Stimulated activated CD8-positive, alpha-beta memory T cell treated with anti-CD3 and anti-CD28 coated beads, Interleukin-15, amount 100 ng/mL, for 1 hour (primary cell): ENCODE measurements at places on chromosomes 2 and 18.

DNA sequence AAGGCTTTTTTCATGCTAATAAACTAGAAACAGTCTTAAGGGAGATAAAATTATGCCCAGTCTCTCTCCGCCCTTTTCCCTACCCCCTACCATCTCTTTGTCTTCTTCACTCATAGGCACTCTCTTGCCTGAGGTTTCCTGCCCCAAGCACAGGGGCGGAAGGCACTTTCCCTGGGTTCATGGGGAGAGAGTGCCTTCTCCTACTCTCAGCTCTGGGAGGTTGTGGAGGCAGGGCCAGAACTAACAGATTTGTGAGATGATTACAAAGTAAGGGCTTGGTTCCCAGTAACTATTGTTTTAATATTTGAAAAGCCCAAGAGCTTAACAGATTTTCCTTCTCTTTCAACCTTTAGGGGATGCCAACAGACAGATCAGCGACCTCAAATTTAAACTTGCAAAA is 26.1 kb upstream of the RBM44 start:
- no peak for DNase-seq

GRCh38 chr2:150653351-150653750 is 165.9 kb upstream of the RND3 start:
- DNase-seq = no peak

DNA sequence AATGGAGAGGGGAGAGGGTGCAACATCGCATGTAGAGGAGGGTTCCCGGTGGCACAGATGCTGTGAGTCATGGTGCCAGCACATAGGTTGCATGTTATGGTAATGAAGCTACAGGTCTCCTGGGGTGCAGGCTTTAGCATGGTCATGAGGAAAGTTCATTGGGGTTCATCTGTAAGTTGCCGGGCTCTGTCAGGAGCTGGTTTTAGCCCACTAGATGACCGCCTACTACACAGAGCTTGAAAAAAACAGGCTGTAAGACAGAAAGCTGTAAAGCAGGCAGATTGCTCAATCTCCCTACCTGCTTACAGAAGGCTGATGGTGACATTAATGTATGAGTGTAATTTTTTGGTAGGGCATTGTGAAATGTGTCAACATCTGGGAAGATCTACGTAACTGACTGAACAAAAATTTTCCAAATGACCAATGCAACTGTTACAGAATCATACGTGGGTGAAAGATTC is 23.9 kb downstream of the DYSF start:
- no peak for DNase-seq

DNA sequence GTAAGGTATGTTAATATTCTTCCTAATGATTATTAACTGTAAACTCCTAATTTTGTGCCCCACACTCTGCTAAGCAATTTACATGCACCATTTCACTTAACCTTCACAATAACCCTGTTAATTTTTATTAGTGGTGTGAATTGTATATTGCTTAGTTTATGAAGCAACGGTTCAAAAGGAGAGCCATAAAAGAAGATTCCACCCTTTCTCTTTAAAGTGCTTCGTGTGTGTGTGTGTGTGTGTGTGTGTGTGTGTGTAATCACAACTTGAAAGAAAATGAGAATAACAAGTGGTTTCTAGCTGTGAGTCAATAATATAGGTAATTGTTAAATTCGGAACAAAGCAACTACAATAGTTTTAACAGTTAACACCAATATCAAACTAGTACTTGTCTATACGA is 60.6 kb downstream of the CCNT2 start:
- no peak for DNase-seq

GRCh38 chr2:96305979-96306308 is 598 bp upstream of the SNRNP200 start:
- no peak for DNase-seq

DNA sequence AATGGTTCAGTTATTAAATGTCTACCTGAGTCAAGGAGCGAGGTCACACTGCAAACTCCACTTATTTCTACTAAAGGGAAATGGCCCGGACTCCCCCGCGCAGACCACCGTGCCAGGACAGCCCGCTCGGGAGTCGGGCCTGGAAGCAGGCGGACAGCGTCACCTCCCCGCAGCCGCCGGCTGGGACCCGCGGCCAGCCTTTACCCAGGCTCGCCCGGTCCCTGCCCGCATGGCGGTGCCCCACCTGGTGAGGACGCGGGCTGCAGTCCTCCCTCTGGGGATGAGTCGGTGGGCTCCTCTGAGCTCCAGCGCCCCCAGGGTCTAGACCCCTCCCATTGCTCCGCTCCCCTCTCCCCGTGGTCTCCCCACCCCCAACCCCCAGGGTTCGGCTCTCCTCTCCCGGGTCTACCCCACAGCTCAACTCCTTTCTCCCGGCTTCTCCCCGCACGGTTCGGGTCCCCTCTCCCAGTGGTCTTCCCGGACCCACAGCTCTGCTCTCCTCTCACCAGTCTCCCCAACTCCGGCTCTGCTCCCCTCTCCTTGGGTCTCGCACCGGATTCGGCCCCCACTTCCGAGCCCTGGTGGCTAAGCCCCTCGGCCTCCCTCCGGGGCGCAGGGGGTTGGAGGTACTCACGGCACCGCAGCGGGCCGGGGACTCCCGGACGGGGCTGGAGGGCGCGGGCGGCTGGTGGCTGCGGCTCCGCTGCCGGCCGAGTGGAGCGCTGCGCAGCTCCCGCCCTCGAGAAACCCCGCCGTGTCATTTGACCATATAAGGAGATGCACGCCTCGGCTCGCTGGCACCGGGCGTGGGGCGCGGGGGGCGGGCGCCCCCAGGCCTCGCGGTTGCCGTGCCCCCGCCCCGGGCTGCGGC is at the start of gene FHL2:
FHL2 (minus strand) TSS at position 716 of the 871 bp plus-strand sequence. CDS start 12,535 bp downstream, outside the sequence.
- DNase-seq = peak; percentile 34

DNA sequence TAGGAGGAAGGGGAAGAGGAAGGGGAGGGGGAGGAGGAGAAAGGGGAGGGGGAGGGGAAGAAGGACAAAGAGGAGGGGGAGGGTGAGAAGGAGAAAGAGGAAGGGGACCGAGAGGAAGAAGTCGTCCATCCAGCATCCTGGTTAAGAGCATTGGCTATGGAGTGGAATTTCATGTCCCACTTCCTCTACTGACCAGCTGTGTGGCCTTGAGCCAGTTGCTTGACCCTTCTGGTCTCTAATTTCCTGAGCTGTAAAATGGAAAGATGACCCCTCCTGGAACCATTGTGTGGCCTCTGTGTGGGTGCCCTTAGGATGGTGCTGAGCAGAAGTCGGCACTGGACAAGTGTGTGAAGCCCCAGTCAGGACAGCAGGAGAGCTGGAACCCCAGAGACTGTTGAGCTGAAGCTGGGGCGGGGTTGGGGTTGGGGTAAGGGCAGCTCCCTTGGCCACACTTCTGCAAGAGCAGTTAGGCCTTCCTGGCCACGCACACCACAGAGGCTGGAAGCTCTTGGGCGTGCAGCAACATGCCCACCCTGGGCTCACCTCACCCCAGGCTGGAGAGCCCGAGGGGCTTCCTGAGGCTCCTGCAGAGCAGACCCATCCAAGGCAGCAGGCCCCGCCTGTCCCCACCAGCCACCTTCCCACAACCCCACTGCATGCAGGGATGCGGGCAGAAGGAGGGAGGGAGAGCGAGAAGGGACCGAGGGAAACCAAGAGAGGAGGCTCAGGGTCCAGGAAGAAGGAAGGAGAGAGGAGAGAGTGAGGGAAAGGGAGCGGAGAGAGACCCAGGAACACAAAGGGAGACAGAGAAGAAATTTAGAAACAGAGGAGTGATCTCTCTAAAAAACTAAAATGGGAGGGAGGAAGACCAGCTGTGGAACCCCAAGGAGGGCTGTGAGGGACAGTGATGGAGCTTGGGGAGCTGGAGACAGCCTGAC is 16.2 kb downstream of the ADRA2B start:
- no peak for DNase-seq
